ENCODE measurements at places on chromosomes 4 and X.

DNA sequence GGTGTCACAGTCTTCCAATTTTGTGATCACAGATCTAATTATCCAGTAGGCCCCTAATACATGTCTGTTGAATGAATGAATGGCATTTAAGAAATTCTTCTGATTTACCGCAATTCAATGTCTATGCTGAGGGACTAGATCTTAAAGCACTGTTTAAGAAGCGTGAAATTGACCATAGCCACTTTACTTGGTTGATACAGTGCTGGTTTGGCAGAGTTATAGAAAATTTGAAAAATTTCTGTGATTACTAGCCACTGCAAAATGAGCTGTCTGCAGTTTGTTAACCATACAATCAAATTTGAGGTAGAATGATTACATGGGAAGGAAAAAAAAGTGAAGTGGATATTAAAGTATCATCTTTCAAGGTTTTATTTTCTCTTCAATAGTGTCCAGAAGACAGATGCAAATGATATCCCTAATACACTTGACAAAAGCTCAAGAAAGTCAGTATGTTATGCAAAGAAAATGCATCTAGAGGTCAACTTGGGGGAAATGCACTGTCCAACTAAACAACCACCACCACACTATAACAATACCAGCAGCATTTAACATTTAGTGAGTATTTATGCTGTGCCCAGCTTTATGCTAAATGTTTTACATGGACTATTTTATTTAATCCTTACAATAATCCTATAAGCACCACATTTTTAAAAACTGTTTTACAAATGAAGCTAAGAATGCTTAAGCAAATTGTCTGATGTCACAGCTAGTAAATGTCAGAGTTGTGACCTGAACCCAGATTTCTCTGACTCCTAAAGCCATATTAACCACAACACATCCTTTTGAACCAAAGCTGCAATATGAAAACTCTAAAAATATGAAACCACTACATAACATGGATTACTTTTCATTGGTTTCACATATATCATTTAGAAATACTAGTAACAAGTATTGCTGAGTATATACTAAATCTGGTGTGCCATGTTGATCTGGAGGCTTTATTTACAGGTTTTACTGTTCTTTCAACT lies 217.9 kb upstream of the MAB21L2 start:
- DNase-seq, result no peak

- DNase-seq, result no peak
Observed at GRCh38 chr4:69568787-69569186, 70.7 kb downstream of the UGT2A2 start.

GRCh38 chr4:89175611-89176010 lies 64.3 kb downstream of the TIGD2 start:
- DNase-seq, result no peak

DNA sequence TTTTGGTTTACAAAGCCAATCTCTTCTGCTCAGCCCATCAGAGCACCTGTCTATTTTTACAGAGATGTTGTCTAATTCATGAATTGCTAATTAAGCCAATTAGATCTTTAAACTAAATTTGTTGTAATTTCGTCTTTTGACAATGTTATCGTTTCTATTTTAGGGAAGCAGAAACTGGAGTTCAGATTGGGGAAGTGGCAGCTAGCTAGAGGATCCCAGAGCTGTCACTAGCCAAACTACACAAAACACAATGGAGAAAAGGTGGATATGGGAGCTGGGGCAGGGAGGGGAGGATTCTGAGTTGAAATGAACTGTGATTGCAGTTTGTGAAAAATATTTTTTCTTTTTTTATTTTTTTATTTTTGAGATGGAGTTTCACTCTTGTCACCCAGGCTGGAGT lies 35.8 kb downstream of the CASP3 start:
- no peak for DNase-seq

GRCh38 chrX:122441451-122441850 lies 742.6 kb upstream of the GRIA3 start:
- no peak for DNase-seq

DNA sequence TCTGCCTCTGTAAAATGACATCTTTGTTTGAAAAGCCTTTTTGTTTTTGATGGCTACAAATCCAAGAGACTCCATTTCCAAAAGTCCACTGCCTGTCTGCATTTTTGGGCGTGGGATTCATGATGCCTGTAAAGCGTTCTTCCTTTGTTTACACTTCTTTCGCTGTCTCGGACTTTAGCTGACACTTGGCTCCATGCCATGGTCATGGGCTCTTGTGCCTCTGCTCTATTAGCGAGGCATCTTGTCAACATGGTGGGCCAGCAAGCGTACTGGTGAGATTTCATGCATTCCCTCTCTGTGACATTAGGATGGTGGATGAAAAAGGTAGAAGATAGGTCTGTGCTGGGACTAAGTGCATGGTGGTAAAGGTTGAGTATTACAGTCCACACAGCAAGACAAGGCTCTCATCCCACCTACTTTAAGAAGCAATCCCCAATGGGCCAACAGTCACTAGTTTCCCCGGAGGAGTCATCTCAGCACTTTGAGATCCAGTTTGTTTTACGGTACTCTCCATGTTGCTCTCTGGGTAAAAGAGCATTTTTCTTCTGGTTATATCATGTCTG lies 298.2 kb upstream of the KLF3 start:
- DNase-seq, result peak; percentile 3

GRCh38 chr4:127957105-127957504 lies 7.9 kb downstream of the MFSD8 start:
- DNase-seq, result no peak

DNA sequence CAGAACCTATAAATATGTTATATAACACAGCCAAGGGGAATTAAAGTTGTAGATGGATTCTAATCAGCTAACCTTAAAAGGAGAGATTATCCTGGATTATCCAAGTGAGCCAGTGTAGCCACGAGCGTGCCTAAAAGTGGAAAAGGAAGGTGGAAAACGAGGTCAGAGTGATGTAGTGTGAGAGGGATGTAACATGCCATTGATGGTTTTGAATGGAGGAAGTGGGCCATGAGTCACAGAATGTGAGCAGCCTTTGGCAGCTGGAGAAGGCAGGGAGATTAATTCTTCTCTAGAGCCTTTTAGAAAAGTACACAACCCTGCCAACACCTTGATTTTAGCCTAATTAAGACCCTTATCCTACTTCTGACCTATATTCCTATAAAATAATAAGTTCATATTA lies 149.1 kb downstream of the SLC39A8 start:
- DNase-seq, result no peak

- DNase-seq, result no peak
Observed at GRCh38 chrX:48475296-48475695, 703 bp upstream of the FTSJ1 start.

GRCh38 chr4:54661169-54661568 lies 3.4 kb downstream of the KIT start:
- no peak for DNase-seq

DNA sequence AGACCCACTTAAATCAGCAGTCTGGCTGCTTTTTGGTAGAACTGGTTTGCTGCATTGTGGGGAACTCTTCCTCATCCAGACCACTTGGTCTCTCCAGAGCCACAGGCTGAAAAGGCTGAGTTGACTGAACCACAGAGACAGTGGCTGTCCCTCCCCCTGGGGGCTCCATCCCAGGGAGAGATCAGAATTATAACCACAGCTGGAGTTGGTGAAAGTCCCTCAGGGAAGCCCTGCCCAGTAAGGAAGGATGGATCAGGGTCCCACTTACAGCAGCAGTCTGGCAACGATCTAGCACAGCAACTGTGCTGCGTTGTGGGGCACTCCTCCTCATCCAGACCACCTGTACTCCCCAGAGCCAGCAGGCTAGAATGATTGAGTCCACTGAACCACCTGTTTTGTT lies 212.7 kb downstream of the SOX3 start:
- no peak for DNase-seq

- no peak for DNase-seq
Observed at GRCh38 chr4:24675721-24676389, 91.5 kb upstream of the DHX15 start.

GRCh38 chr4:78095081-78095480 lies 38.0 kb downstream of the FRAS1 start:
- DNase-seq, result no peak
